ENCODE measurements at places on chromosomes 12 and 14. TPM values are rescaled to one million over a fixed set of nuclear protein-coding genes. Genes with fewer than 3 reads are reported as not detected.

DNA sequence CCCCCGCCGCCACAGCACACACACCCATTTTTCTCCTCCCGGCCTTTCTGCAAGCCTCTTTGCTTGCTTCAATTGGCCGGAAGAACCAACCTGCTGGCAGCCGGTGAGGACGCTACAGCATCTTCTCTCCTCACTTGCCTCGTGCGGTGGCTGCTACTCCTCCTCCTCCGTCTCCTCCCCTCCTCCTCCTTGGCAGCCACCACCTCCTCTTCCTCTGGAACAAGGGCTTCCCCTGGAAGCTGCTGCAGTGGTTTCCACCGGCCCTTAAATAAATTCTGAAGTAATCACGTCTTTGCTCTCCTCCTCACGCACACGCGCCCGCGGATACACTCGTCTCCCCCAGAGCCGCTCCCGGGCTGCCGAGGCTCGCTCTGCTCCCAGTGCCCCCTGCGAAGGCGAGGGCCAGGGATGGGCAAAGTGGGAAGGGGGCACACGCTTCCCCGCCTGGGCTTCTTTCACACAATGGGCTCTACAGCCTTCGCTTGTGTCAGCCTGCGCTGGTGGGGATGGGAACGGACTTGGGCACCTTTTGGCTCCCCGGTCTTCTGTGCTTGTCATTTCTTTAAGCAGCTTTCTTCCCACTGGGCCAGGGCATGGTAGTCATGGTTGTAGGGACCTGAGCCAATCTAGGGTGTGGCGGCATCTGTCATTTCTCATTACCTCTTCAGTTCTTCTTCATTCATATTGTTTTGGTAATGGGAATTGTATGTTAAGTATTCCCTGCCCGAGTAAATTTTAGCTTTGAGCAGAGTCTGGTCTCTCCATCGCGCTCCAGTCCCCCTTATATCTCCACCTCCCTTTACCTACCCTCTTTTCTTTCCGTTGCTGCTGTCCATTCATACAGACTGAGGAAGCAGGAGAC lies at the start of gene PPFIA2:
Gene PPFIA2 (minus strand): TSS at position 161 of the 862 bp plus-strand sequence.
- peaks cover 4% of the 10 kb centered on the region for H3K27me3 ChIP-seq
- H3K36me3 ChIP-seq, result no peaks in the 10 kb centered on the region
- peaks cover 2% of the 10 kb centered on the region for H3K4me1 ChIP-seq
- peak within 1 kb of the TSS; percentile 67 for H3K4me3 ChIP-seq

ASIC1 gene
- polyA plus RNA-seq, result 2.6 TPM

- no peaks in the 10 kb centered on the region for H3K27me3 ChIP-seq
- H3K4me1 ChIP-seq, result no peaks in the 10 kb centered on the region
- H3K36me3 ChIP-seq, result no peaks in the 10 kb centered on the region
- H3K4me3 ChIP-seq, result no peak overlapping the region
- no peak overlapping the region for H3K27ac ChIP-seq
- no peak for DNase-seq
Observed at GRCh38 chr12:44476683-44477082, 399.4 kb downstream of the NELL2 start.

DNA sequence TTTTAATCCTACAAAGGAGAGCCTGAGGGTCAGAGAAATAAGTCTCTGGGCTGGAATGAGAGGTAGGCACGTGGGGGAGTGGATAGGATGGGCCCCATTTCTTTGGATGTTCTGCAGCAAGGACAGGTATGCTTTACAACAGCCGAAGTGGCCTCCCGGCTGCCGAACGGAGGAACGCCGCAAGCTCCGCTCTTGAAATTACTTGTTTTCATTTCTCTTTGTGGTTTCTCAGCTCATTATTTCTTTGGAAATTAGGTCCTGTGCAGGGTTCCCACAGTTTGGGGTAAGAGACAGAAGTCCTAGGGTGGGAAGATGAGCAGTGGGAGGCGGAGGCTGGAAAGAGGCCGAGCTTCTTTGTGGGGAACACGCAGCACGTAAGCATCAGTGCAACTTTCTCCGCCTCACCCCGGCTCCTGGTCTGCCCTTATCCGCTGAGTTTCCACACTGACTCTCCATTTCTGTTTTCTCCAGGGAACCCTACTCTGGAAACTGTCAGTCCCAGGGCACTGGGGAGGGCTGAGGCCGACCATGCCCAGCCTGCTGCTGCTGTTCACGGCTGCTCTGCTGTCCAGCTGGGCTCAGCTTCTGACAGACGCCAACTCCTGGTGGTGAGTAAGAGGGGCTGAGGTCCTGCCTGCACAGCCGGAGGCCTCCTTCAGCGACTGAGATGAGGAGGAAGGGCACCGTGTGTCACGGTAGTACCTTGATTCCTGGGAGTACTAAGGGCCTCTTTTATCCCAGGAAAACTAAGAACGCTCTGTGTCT lies 2.0 kb downstream of the WNT5B start:
- H3K4me1 ChIP-seq, result peaks cover 9% of the 10 kb centered on the region
- peaks cover 4% of the 10 kb centered on the region for H3K36me3 ChIP-seq
- no peak overlapping the region for H3K4me3 ChIP-seq
- peak; percentile 62 for DNase-seq
- H3K27ac ChIP-seq, result peak overlapping the region; percentile 24
- H3K27me3 ChIP-seq, result no peaks in the 10 kb centered on the region

SLC4A8 gene
- polyA plus RNA-seq, result 4.9 TPM

Measured in fibroblast of lung (primary cell).